Activated naive CD8-positive, alpha-beta T cell treated with anti-CD3 and anti-CD28 coated beads for 36 hours (primary cell): ENCODE measurements at places on chromosomes 1 and 21.

GRCh38 chr1:86472152-86472551 is 3.4 kb downstream of the CLCA1 start:
- DNase-seq: no peak

GRCh38 chr1:45647248-45648021 is 23.6 kb upstream of the CCDC17 start:
- DNase-seq: no peak

DNA sequence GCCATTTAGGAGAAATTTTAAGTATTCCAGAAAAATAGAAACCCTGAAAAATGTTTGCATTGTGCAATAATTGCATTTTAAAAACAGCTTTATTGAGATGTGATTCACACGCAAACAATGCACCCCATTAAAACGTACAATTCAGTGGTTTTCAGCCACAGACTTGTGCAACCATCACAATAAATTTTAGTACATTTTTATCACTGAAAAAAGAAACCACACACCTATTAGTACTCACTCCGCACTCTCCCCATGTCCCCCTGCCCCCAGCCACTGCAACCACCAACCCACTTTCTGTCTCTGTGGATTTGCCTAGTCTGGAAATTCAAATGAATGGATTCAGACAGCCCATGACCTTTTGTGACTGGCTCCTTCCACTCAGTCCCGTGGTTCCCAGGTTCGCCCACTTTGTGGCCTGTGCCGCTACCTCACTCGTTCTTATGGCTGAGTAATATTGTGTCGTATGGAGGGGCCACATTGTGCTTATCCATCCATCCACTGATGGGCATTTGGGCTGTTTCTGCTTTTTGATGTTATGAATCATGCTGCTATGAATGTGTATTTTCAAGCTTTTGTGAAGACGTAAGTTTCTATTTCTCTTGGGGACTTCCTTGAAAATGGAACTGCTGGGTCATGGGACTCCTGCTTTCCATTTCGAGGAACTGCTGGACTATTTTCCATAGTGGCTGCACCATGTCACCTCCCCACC is 147.7 kb upstream of the ARHGEF16 start:
- DNase-seq: no peak

- DNase-seq: no peak
Observed at GRCh38 chr1:32984455-32985171, 20.0 kb upstream of the RNF19B start.

GRCh38 chr1:11494771-11495170 is 15.8 kb downstream of the DISP3 start:
- DNase-seq: no peak

DNA sequence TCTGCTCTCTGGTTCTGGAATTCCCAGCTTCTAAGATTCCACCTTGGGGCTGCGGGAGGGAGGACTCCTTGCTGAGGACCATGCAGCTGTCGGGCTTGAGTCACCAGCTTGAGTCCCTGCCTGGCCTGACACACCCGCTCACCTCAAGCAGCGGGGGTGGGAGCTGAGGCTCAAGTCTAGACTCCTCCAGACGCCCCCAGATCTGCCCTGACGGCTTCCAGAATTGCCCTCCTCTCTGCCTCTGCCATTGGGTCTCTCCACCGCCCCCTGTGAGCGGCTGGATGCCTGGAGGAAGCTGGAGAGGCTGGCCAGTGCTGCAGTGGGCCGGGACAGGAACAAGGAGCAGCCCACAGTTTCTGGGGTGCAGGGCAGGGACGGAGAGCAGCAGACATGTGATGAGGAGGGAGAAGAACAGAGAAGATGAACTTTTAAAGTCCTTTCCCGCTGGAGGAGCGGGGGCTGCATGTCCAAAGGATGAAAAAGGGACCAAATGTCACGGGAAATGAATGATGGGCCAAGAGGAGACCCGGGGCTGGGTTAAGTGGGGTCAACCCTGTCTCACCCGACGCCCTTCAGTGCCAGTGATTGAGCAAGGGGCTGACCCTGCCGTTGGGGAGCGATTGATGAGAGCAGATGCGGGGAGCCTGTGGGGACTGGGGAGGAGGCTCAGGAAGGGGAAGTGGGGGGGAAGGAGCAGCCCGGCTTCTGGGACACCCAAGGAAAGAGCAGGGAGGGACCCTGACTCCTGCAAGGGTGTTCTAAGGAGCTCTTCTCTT is 13.5 kb downstream of the CRABP2 start:
- DNase-seq: no peak
